H9 (cell line): ENCODE measurements at places on chromosomes 4 and X.

DNA sequence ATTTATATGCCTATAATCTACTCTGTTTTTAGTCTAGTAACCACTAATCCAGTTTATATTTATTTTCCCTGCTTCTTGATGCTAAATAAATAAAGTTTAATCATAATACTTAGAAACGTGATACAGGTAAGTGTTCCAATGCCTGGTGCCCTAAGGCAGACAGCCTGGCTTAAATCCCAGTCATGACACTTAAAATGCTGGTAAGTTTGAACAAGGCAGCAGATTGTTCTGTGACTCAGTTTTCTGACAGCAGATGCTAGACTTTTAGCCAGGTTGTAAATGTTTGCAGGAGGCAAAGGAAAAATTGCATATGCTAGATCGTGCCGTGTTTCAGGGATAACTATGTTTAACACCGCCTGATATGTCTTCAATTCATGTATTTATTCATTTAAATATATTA, 2661.6 kb downstream of the PCDH7 start:
- DNase-seq, result no peak

GRCh38 chr4:63788271-63788670, 621.0 kb downstream of the TECRL start:
- no peak for DNase-seq

- no peak for DNase-seq
Measured at GRCh38 chr4:90943311-90943710, 816.1 kb downstream of the CCSER1 start.

DNA sequence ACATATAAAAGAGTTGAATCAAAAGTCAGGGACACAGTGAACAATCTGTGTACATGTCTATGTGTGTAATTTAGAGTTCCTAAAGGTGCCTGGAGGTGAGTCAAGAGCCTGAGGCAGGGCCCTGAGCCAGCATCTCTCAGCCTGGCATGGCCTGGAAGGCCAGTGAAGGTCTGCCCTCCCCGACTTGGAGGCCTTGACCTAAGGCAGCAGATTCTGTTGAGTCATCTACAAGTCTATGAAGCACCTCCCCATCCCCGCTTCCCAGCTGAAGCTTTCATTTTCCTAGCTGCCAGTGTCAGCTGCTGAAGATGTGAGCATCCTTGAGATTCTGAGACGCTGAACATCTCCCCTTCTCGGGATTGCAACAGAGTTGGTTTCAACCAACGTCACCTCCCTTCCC, 583.9 kb downstream of the BCOR start:
- no peak for DNase-seq

DNA sequence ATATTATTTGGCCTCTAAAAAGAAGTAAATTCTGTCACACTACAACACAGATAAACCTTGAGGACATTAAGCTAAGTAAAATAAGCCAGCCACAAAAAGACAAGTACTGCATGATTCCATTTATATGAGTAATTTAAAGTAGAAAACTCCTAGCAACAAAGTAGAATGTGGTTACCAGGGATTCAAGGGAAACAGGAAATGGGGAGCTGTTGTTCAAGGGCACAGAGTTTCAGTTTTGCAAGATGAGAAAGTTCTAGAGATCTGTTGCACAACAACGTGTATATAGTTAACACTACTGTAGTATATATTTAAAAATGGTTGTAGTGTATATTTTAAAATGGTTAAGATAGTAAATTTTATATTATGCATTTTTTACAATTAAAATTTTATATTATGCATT, 25.4 kb downstream of the SEC31A start:
- no peak for DNase-seq

- DNase-seq, result no peak
Measured at GRCh38 chr4:86561256-86561655, 32.9 kb upstream of the PTPN13 start.

DNA sequence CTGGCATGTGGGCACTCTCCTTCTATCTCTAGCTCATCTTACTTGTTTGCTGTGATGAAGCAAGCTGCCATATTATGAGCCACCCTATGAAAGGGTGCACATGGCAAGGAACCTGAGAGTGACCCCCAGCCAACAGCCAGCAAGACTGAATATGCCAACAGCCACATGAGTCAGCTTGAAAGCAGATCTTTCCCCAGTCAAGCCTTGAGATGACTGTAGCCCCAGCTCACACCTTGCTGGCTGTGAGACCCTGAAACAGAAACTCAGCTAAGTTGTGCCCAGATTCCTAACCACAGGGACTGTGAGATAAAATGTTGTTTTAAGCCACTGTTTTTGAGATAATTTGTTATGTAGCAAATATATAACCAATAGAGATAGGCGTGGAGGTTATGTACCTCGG, 36.2 kb downstream of the KDM5C start:
- DNase-seq, result no peak

GRCh38 chrX:9687899-9688298, 77.7 kb downstream of the GPR143 start:
- DNase-seq, result no peak

DNA sequence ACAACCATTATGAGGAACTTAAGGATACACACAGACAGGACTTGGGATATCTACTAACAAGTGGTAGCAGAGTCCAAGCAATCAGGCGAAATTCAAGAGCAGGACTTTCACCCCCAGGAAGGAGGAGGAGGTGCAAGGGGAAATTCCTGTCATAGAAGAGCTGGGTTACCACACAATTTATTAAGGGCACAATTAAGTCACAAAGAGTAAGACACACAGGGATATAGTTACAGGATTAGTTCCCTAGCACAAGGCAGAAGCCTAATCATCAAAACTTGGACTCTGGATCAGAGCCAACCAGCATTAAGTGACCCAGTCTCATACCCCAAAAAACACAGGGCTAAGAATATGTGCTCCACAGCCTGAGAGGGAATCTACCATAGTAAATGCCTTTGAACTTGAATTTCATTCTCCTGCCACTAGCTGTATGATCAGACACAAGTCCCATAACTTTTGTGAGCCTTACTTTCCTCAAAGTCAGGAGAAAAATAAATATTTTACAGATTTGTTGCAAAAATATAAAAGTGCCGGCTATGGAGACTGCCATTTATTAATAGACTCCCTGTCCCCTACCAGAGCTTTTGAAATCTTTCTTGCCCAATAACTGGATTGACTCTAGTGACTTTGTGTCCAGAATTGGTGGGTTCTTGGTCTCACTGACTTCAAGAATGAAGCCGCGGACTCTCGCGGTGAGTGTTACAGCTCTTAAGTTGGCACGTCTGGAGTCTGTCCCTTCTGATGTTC, 87.0 kb downstream of the SYNPO2 start:
- DNase-seq, result no peak

DNA sequence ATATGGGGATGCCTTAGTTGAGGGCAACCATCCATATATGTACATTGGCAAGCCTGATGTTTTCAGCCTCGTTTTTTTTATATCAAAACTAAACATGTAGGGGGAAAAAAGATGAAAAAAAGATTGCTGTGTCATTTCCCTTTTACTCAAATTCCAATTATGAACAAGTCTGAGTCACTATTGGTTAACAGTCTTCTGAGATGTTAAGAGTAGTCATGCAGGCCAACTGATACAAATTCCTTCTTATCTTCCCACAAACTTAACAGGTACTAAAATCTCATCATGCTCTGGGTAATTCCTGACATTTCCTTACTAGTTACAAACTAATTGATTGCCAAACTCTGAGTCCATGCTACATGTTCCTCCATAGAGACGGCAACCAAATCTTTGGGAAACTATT, 222.1 kb downstream of the FRMPD4 start:
- no peak for DNase-seq

GRCh38 chrX:77276742-77277141, 170.4 kb upstream of the FGF16 start:
- DNase-seq, result no peak

DNA sequence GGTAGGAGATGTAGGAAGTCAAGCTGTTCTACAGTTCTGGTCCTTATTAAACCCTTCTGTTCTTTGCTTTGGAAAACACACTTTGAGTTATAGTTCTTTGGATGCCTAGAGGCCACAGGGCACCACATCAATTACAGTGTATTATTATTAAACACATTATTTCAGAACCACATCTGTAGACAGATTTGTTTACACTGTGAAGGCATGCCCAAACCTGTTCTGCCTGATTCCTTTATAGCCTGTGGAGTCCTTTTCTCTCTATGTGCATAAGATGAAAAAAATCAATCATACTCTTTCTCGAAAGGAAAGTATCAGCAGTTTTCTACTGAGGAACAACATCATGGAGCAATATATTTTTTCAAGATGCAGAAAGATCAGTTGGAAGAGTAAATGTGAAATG, 371.3 kb upstream of the INTU start:
- no peak for DNase-seq

DNA sequence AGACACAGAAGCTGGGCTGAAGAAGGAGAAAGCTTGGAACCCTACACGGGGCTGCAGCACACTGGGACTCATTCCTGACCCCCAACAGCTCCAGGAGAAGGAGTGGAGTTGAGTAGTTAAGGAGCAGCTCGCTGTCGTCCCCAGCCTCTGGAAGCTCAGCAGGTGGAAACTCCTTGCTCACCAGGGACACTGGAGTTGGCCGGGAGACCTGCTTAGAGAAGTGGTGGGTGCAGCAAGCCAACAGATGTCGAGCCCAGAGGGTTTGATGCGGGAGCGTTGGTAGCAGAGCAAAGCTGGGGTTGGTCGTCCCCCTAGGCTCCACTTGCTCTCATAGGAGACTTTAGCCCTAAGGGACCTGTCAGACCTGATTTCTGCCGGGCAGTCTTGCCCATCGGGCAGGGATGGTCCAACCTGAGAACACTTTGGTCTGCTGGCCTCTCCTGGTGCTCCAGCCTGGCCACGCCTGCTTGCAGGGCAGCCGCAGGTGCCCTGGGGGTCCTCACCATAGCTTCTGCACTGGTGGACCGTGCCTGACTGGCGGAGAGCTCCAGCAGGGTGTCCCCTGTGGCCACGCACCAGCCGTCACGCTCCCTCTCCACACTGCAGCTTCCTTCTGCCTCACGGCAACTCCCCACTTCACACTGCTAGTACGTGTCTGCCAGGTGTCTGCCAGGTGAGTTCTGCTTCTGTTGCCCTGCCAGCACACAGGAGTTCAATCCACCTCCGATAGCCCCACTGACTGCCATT, 353.7 kb downstream of the GASK1B start:
- no peak for DNase-seq

DNA sequence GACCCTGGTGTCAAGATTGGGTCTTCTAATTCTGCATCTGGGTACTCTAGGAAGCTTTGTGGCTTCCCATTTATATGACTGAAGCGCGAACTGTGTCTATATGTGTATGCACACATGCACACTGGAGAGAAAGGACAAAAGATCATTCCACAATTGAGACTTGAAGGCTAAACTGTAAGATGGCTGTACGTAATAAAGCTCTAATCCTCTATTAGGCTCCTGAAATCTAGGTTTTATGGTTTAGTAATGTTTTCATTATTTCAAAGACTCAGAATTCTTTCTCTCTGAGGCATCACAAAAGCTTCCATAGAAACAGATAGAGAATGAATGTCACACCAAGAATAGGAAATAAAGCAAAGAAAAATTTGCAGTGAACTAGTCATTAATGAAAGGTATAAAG, 320.7 kb upstream of the FTHL17 start:
- no peak for DNase-seq

DNA sequence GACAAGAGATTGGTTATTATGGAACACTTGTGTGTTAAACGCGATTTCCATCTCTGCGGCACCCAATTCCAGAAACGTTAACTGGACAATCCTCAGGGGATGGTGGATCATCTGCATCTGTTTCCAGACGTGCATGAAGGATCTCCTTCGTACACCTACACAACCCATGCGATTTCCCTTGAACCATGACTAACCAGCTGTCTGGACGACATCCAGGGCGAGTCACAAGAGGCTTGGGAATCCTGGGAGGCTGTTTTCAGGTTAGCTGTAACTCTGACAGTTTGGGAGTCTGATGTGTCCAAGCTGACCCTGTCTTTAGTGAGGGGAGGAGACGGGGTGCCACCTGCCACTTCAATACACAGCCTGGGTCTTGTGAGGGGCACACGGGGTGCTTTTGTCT, 84.5 kb downstream of the GATB start:
- no peak for DNase-seq

- DNase-seq, result peak; percentile 43
Measured at GRCh38 chr4:4984186-4984585, 35.1 kb downstream of the CYTL1 start.

GRCh38 chr4:151628001-151628608, 132.7 kb downstream of the GATB start:
- no peak for DNase-seq

DNA sequence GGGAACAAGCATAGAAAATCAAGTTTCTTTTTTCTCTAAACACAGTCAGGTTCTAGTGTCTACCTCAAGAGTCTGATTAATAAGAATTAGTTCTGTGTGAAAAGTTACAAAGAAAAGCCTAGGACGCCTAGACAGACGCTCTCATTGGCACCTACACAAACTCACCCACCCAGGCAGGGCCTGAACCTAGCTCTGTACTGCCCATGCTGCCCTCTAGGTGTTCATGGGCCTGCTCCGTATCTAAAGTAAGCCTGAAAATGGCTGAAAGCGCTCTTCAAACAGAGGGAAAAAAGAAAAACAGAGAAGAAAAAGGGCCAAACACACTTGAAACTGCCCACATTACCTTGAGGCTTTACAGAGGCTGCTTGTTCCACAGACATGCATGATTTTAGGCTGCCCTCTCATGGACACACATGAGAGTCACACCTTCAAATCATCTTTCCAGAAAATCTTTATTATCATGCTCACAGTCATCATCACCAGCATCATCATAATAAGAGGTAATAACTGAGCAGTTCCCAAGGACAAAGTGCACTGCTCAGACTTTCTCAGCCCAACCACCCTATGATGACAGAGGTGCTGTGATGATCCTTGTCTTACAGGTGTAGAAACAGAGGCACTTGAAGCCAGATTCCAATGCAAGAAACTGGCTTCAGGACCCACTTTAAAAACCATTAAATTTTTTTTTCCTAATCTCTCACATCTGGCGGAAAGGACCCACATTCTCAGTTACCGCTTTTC, 49.6 kb downstream of the MAP7D2 start:
- no peak for DNase-seq
